Cortex of kidney (tissue), 1 donor: ENCODE measurements at places on chromosomes 1 and 21.

- no peak for DNase-seq
These were observed 45.7 kb downstream of the FYB2 start for GRCh38 chr1:56773341-56774066.

DNA sequence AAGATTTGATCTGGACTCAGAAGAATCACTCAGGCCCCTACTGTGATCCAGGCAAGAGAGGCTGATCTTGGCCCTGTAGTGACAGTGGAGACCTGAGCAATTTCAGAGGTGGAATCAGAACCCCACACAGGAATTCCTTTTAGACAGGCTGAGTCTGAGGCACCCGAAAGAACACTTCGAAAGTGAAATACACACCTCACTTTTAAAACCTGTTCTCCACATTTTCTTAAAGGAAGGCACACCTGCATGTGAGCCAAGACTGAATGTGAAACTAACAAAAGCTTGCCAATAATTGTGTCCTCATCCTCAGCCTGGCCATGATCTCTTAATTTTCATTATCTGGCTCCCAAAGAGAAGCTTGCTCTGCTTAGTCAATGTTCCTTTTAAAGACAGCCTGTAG, 32.2 kb downstream of the SIPA1L2 start:
- no peak for DNase-seq

- DNase-seq = no peak
These were observed 4.3 kb upstream of the S100A9 start for GRCh38 chr1:153353226-153353947.

- no peak for DNase-seq
These were observed 2.2 kb downstream of the PYGO2 start for GRCh38 chr1:154959426-154959780.

DNA sequence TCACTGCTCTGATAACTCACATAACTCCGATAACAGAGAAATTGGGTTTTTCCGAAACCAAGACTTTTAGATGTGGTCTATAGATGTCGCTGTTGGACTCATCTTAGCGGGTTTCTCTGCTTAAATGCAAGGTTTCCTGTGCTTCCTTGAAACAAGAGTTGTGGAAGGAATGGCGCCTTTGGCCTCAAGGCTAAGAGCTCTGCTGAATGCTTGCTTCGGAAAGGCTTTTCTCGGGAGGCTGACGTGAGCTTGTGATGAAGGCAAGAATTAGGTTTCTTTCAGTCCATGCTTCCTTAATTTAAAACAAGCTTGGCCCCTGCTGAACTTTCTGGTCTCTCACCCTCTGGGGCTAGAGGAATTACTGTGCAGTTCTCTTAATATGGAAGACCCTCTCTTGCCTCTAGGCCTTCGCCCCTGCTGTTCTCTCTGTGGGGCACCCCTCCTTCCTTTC, 113.5 kb downstream of the MAP3K21 start:
- DNase-seq = no peak

DNA sequence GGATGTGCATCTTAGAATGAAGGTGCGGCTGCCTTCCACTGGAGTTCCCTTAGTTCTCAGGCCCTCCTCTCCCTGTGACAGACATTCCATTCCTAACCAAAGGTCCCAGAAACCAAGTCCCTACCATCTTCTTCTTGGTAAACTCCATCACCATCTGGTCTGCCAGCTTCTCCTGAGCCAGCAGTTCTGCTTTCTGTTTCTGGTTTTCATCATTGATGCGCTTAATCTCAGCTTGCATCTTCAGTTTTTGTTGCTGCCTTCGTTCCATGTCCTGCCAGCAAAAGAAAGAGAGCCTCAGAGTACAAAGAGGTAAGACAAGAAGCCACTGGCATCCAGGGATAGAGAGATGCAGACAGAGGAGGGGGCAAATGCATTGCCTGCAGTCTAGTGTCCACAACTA, 18.0 kb upstream of the VSIG8 start:
- DNase-seq = no peak
